ENCODE measurements at places on chromosomes 16 and 17. TPM values are rescaled to one million over a fixed set of nuclear protein-coding genes. Genes with fewer than 3 reads are reported as not detected.
A peak's percentile ranks its signal among the peaks of the same experiment; 100 is the strongest.

The DRC7 gene
- total RNA-seq: not detected

- no peak for DNase-seq
- H3K27ac ChIP-seq: no peak overlapping the region
- peaks cover 34% of the 10 kb centered on the region for H3K27me3 ChIP-seq
- H3K4me3 ChIP-seq: no peak overlapping the region
- H3K36me3 ChIP-seq: no peaks in the 10 kb centered on the region
These were observed 2.7 kb downstream of the CBFA2T3 start for GRCh38 chr16:88974080-88974915.

DNA sequence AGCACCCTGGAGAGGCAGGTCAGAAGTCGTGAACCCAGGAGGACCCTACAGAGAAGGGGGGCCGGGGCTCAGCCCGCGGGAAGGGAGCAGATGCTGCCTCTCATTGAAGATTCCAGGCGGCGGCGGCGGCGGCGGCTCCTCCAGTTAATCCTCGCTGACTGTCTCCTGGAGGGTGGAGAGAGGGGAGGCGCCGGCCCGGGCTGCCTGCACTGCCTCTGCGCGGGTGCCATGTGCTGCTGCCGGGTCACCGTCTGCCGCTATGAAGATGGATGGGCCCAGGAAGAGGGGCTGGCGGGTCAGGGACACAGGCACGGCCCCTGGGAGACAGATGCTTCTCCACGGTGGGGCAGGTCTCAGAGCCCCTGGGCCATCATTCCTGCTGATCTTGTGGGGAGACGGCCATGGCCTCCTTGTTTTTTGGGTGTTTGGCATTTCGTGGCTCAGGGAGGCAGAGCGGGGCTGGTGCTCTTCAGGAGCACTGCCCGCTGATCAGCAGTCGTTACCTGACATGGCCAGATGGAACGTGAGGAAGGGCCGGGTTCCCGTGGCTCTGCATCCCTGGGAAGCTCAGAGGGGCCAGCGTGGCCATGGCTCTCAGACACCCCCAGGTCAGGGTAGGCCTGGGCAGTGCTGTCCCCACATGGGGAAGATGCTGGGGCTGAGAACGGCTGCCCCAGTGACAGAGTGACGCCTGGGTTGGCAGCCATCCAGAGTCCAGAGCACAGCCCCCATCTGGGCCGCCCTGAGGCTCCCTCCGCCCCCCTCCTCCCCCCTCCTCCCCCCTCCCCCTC lies 36.1 kb downstream of the GINS2 start:
- H3K27ac ChIP-seq: peak overlapping the region; percentile 3
- peaks cover 11% of the 10 kb centered on the region for H3K4me1 ChIP-seq
- no peaks in the 10 kb centered on the region for H3K27me3 ChIP-seq
- peaks cover 4% of the 10 kb centered on the region for H3K36me3 ChIP-seq
- no peak overlapping the region for H3K4me3 ChIP-seq

DNA sequence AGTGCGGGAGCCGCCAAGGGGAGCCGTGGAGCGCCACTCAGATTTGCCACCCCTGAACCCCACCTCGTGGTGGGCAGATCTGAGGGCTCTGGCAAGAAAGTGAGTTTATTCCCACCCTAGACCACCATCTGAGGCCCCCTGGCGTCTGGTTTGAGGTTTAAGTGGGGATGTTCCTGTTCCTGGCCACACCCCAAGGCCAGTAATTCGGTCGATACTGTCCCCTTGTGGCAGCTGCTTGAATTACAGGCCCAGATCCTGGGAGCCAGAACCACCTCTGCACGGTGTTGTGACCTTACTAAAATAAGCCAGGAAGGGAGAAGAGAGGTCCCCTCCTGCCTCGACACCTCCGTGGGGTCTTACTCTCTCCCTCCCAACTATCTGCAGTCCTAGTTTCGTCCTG lies 3.3 kb upstream of the LAT start:
- no peaks in the 10 kb centered on the region for H3K27me3 ChIP-seq
- no peak overlapping the region for H3K27ac ChIP-seq
- H3K4me3 ChIP-seq: no peak overlapping the region
- H3K4me1 ChIP-seq: peaks cover 6% of the 10 kb centered on the region

DNA sequence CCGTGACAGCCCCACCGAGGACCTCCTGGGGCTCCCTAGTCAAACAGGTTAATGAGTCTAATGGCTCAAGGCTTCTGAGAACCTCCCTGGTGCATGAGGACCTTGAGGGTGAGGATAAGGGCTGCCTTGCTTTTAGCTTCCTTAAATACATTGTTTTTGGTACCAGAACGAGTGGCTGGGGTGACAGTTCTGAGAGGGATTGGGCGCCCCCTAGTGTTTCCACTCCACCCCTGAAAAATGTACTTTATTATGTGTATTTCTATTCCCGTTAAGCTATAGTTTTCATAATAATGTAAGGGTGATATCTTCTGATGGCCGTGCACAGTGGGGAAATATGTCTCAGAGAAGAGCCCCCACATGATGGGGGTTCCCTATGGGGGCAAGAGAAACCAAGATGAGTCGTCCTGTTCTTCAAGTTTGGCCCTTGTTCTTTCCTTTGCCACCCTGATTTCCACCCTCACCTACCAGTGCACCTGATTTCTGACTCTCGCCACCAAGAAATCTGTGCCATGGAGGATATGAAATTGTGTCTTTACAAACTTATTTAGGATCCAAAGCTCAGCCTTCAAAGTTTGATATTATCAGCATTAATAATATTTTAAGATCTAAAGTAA lies 14.5 kb upstream of the VWA3A start:
- H3K36me3 ChIP-seq: no peaks in the 10 kb centered on the region
- H3K27me3 ChIP-seq: no peaks in the 10 kb centered on the region
- no peak overlapping the region for H3K4me3 ChIP-seq
- no peak overlapping the region for H3K27ac ChIP-seq
- DNase-seq: no peak
- peaks cover 4% of the 10 kb centered on the region for H3K4me1 ChIP-seq

DNA sequence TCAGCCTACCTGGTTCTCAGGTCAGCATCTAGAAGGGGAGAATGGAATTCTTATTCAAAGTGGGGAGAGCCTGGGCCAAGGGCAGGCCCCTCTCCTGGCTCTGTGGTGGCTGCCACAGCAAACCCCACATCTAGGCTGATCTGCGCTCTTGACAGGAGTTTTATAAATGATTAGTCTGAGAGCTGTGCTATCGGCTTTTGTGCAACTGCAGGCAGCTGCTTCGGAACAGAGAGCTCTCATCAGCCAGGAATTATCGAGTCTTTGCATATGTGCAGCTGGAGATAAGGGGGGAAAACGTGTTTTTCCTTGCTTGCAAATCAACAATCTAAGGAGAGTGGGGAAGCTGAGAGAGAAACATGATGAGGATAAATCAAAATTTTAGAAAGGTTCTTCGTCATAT lies 91.7 kb downstream of the HS3ST3A1 start:
- H3K36me3 ChIP-seq: no peaks in the 10 kb centered on the region
- H3K27ac ChIP-seq: no peak overlapping the region
- no peak overlapping the region for H3K4me3 ChIP-seq
- no peak for DNase-seq
- H3K27me3 ChIP-seq: no peaks in the 10 kb centered on the region

DNA sequence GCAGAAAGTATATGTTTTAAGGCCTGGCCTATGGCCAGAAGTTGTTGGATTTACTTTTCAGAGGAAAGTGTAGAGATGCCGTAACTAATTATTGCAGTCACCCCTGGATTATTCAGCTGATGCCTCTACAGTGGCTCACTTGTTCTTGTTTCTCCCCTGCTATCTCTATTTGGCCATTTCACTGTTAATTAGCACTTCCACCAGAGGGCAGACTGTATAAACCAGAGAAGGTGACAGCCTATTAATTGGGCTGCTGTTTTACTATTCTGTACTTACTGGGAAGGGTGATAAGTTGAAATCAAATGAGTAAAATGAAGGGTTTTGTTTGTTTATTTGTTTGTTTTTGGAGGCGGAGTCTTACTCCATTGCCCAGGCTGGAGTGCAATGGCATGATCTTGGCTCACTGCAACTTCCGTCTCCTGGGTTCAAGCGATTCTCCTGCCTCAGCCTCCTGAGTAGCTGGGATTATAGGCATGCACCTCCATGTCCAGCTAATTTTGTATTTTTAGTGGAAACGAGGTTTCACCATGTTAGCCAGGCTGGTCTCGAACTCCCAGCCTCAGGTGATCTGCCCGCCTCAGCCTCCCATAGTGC lies 66.0 kb downstream of the CDK12 start:
- H3K4me3 ChIP-seq: no peak overlapping the region
- no peak for DNase-seq
- peaks cover 37% of the 10 kb centered on the region for H3K36me3 ChIP-seq
- no peak overlapping the region for H3K27ac ChIP-seq

DNA sequence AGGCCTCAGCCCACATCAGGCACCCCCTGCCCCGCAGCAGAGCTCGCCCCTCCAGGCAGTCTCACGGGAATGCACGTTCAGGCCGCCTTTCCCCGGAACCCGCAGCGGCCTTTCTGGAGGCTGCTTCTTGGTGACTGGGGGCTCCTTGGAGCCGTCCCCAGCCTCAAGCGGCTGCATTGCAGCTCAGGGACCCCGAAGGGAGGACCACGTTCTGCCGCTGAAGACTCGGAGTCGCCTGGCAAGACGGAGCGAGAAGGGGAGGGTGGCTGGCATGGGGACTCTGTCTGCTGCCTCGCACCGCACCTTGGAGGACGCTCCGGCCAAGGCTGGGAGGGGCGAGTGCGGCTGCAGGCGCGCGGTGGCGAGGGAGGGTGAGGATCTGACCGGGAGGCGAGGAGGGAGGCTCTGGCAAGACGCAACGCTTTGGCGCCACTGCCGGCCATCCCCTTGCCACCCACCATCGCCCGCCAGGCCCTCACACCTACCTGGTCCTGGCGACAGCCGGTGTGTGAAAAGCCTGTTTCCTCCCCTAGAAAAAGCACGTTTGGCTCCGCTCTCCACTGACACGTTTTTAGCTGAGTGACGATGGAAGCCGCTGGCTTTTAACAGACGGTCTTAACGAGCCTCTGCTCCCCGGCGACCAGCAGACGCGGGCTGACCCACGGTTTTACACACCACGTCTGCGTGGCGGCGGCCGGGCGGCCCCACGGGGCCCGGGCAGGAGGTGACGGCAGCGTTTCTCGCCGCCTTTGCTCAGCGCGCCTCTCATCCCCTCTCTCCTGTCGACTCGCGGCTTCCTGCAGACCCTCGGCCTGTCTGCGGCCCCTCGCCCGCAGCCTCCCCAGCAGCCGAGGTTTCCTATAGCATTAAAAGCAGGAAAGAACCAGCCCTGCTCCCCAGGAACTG lies 16.7 kb upstream of the GNG13 start:
- no peak for DNase-seq
- peaks cover 11% of the 10 kb centered on the region for H3K4me1 ChIP-seq
- H3K4me3 ChIP-seq: no peak overlapping the region
